ENCODE measurements at places on chromosomes 7 and 10. TPM values are rescaled to one million over a fixed set of nuclear protein-coding genes. Genes with fewer than 3 reads are reported as not detected.

DNA sequence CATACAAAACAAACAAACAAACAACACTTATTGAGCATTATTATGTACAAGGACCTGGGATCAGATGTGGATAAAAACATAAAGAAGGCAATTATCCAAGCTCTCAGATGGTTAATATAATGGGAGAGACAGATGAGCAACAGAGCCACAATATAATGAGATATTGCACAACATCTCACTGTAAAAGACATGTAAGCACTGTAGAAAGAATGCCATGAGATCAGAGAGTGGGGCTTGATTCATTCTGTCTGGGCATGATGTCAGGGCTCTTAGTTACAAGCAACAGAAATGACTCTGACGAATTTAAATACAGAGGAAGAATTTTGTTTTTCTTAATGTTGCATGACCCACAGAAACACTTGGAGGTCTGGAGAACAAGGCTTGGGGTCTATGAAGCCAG is 164.7 kb upstream of the PLXDC2 start:
- no peak for DNase-seq

DNA sequence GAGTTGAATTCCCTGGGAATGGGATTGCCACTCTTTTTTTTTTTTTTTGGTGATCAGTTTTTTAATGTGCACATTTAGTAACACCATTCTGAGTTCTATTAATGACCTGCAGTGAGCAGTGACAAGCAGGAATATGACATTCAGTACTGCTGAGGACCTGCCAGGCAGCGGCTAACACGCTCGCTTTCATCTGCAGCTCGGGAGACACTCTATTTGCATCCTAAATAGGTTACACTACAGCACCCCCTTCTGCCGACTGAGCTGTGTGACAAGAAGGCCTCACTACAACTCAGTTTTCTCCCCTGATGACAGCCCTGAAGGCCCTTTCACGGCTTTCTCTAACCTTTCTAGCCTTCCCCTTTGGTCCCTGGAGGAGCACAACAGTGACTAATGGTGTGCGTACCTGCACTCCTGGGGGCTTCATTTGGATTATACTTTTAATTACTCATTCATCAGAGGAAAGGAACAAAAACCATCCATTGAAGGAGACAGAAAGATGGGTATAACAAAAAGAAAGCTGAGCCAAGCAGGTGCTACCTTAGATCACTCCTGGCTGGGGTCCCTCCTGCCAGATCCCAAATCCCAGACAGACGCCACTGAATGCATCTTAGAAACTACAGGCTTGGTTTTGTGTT is 872.4 kb downstream of the LRMDA start:
- peak; percentile 75 for DNase-seq

- no peak for DNase-seq
Observed at GRCh38 chr7:2087744-2088143, 145.0 kb downstream of the MAD1L1 start.

METTL27 gene
- 6.2 TPM for total RNA-seq

KLF14 gene
- 1.1 TPM for total RNA-seq

DNA sequence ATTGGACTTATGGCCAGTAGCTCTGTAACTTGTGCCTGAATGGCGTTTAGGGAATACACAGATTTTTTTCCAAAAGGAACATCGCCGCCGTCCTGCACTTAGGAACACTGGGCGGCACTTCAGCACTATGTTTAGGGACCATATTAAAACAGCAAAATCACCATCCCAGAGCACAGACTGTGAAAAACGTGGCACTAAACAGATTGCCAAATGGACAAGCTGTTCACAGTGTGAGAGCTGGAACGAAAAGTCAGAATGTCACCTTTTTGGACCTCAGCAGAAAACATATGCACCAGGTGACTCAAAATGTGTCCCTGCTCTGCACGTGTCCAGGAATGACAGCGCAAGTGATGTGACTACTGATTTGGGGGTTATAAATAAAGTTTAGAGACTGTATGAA is 87.9 kb downstream of the ODAD2 start:
- no peak for DNase-seq

GRCh38 chr7:91240376-91240941 is 23.8 kb upstream of the FZD1 start:
- no peak for DNase-seq

DNA sequence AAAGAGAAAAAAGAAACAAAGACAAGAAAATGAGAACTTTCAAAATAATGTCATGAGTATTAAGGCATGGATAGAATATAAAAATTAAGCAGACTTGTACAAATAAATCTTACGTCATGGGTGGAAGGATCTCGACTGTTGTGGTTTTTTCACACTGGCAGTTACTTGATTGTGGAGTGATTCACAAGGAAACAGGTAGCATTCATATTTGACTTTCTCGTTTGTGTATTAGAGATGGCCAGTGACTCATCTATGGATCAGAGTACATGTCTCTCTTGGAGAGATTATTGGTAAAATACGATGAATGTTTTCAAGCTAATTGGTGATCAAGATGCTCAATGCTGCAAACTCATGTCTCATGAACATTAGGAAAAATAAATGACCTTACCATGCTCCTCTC is 564.3 kb downstream of the GATA3 start:
- DNase-seq, result no peak

GRCh38 chr10:78312197-78313047 is 278.8 kb downstream of the RPS24 start:
- peak; percentile 33 for DNase-seq

GRCh38 chr10:76970711-76971519 is 666.7 kb downstream of the KCNMA1 start:
- DNase-seq, result no peak

GRCh38 chr10:131245475-131246059 is 66.0 kb downstream of the TCERG1L start:
- no peak for DNase-seq

Measured in sciatic nerve (tissue), 2 donors.